Stimulated activated CD8-positive, alpha-beta memory T cell treated with anti-CD3 and anti-CD28 coated beads, Interleukin-7, amount 100 ng/mL, for 4 hours (primary cell): ENCODE measurements at places on chromosomes 2 and 18.

GRCh38 chr2:174340400-174341292, 5.9 kb downstream of the SP9 start:
- DNase-seq: no peak

GRCh38 chr2:151770995-151771394, 36.7 kb upstream of the NEB start:
- no peak for DNase-seq

GRCh38 chr2:152405206-152406118, 70.5 kb downstream of the FMNL2 start:
- DNase-seq: no peak

DNA sequence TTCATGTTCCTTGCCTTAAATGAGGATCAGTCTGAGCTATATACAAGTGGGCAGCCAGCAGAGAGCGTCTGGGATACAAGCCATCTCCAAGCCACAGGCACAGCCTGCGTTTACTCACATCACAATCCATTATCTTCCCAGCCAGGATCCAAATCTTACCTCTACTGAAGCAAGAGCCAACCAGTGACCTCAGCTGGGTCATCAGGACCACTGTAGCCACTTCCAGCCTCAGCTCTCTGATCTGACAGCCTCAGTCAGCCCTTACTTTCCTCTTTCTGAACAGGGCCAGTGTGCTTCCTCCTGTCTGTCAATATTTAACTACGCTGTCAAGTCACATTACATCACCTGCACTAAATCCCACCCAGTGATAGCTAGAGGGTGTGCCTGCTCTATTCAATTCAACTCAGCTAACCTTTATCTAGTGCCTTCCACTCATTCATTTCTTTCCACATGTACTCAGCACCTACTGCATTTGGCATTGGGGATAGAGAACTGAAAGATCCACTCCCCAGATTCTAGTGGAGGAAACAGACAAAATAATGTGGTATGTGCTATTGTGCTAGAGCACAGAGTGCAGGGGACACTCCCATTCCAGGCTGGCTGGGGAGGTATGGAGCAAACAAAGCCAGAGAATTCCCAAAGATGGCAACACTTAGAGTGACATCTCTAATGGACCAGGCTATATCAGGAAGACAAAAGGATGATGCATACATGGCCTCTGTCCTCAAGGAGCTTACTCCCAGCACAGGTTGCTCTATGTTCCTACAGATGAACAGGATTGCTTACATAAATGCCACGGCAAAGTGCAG, 146.5 kb downstream of the NCKAP5 start:
- DNase-seq: no peak

- no peak for DNase-seq
Observed at GRCh38 chr2:217804338-217804737, 198.5 kb downstream of the TNS1 start.

DNA sequence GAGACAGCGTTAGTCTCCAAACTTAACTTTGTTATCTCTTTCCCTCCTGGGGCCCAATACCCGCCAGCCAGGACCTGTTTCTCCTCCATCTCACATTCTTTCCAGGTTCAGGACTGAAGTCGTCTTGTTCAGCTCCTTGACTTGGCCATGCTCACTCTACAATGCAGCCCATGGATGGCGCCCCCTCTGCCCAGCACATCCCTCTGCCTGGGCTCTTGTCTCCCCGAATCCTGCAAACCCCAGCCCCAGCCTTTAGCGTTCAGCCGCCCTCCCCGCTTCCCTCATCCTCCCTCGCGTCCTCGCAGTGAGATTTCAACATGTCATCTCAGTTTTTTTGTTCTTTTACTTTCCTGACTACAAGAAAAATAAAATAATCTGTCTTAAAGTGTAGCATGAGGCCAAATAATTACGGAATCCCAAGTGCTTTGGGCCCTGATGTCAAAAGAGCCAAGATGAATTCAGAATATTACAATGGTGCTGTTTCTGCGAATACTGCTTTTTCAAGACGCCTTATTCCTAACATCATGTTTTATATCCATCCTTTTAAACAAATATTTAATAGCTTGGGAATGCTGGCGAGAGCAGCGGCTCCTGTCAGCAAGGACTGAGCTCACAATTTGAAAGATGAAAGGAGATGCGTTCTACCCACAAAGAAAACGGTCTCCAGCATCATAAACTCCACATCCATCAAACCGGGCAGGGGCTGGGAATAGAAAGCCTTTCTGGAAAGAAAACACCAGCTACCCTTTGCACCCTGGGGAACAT, 1.0 kb downstream of the FAM178B start:
- DNase-seq: no peak

DNA sequence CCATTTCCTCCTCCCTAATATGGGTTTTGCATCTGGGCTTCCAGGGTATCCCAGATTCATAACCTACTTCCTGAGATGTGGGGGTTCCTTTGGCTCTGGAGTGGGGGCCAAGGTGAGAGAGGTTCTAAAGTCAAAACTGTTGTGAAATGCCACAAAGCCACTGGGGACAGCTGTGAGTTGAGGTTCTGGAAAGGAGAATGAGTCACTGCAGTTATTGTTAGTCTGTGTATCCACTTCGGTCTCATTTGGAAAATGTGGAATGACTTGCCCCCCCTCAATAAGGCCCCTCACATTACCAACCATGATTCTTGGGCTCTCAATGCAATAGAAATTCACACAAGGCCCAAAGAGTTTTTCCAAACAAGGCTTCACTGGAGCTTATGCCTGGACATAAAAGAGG, 51.1 kb upstream of the LGALSL start:
- DNase-seq: no peak

DNA sequence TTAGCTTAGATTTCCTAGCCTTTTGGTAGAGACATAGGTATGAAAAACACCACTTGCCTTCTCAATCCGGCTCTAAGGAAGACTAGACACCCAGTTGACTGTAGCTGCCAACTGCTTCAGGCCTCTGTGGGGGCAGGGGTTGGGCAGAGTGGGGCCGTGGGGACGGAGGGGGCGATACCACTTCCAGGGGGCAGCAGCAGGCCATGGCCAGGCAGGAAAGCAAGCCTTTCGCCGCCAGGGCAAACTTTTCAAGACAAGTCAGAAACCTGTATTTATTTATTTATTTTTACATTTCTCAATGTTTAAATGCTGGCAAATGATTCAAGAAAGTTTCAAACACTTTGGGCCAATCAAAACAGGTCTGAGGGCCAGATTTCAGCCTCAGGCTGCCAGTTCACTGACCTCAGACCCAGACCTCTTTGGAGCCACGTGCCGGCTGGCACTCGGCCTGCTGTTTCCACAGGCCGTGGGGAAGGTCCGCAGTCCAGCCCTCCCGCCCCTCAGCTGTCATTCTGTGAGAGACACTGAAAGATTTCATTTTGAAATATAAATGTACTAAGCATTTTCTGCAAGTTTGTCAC, 63.8 kb downstream of the MEX3C start:
- DNase-seq: no peak
